ENCODE measurements at places on chromosomes 7 and 10.

DNA sequence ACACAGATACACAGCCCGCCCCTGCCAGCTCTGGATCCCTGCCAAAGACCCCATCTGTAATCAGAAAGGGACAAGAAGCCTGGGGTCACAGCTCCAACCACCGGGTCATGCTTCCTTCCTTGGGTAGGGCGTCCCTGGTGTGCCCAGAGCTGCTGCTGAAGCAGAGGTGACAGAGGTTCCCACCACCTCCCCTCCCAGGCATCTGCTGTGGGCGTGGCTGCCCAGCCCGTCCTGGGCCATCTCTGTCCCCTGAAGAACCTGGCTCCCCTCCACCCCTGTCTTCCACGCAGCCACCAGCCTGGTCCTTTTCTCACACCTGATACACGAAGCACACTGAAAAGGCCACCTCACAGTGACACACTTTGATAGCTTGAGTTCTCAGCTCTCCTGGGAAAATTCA, 38.2 kb upstream of the CPXM2 start:
- no peak for DNase-seq

- DNase-seq: no peak
Observed at GRCh38 chr10:30467651-30468338, 33.8 kb downstream of the MAP3K8 start.

- DNase-seq: no peak
Observed at GRCh38 chr10:7312488-7312857, 98.4 kb downstream of the SFMBT2 start.

DNA sequence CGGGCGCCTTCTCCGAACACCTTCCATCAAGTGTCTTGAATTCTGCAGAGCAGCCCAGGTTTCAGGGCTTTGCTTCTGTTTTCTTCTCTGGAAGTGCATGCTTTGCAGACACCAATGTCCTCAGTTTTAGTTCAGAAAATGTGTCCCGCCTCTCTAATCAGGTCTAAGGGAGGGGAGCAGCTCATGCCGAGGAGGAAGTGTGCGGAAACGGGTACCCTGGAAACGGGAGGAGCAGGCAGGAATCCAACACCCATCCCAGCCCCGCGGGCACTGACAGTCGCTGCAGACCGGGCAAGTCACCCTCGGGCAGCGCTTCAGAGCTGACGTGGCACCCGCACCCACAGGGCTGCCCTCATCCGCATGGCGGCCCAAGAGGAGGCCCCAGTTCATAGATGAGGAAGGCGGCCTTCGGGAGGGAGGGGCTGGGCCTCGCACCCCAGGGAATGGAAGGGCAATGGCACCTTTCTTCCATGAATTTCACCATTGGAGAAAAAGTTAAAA, 338.7 kb downstream of the DNAJB6 start:
- no peak for DNase-seq

DNA sequence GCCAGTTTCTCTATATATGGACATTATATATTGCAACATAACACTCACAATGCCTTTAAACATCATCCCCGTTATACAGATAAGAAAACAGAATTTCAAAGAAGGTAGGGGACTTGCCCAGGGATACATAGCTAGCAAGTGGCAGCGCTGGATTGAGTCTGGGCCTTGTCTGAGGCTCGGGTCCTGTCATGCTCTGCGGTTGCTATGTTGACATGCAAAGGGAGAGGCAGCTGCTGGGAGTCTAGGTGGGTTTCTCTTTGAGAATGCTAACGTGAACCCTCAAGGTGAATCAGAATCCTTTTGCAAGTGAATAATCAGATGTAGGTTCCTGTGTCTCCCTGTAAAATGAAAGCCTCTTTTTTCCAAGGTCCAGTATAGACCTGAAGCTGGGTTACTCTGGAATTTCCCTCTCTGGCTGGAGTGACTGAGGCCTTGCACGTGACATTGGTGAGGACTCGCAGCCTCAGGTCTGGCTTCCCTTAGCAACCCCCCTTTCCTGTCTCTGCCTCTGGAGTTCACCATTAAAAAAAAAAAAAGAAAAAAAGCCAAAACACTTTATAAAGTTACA, 38.9 kb downstream of the TCF7L2 start:
- DNase-seq: peak; percentile 60

GRCh38 chr10:46293832-46294640, 7.2 kb downstream of the ANTXRL start:
- no peak for DNase-seq

GRCh38 chr7:42193471-42194129, 43.4 kb downstream of the GLI3 start:
- no peak for DNase-seq

- no peak for DNase-seq
Observed at GRCh38 chr10:102738692-102739121, 5.0 kb upstream of the WBP1L start.

GRCh38 chr7:39321909-39322498, 244.2 kb upstream of the YAE1 start:
- no peak for DNase-seq

- DNase-seq: peak; percentile 3
Observed at GRCh38 chr7:79868010-79868409, 266.6 kb upstream of the GNAI1 start.

DNA sequence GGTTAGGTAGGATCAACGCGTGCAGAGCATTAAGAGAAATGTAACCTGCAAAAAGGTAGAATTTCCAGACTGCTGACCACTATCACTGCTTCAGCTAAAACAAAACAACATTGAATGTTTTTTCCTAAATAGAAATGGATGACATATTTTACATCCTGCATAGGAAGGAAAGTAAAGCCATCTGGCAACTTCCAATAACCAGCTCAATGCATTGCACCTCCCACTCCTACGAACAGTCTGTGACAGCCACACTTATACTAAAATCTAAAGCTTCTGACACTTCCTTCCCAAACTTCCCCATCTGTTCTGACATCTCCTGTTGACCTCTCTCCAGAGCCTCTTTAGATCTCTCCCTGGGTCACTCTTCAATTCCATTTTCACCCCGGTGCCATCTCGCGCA, 47.1 kb downstream of the NRCAM start:
- no peak for DNase-seq

DNA sequence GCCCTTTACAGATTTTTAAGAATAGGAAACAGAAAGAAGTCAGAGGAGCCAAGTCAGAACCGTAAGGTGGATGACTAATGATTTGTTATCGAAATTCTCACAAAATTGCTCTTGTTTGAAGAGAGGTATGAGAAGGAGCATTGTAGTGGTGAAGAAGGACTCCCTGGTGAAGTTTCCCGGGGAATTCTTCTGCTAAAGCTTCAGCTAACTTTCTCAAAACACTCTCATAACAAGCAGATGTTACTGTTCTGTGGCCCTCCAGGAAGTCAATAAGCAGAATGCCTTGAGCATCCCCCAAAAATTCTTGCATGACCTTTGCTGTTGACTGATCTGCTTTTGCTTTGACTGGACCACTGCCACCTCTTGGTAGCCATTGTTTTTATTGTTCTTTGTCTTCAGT, 152.9 kb downstream of the HGF start:
- peak; percentile 7 for DNase-seq

DNA sequence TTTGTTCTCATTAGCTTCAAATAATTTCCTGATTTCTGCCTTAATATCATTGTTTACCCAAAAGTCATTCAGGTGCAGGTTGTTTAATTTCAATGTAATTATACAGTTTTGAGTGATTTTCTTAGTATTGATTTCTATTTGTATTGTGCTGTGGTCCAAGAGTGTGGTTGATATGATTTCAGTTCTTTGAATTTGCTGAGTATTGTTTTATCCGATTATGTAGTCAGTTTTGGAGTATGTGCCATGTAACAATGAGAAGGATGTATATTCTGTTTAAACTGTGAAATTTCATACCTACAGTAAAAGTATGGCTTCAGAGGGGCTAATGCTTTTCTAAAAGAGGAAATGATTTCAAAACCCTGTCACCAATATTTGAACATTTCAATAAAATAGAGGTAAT, 17.4 kb upstream of the GRM8 start:
- no peak for DNase-seq

DNA sequence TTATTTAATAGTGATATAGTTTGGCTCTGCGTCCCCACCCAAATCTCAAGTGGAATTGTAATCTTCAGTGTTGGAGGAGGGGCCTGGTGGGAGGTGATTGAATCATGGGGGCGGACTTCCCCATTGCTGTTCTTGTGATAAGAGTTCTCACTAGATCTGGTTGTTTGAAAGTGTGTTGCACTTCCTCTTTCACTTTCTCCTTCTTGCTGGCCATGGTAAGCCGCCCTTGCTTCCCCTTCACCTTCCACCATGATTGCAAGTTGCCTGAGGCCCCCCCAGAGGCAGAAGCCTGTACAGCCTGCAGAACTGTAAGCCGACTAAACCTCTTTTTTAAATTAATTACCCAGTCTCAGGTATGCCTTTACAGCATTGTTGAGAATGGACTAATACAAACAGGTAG, 101.4 kb downstream of the MTPAP start:
- DNase-seq: no peak

- peak; percentile 22 for DNase-seq
Observed at GRCh38 chr7:1667566-1668395, 2.3 kb upstream of the ELFN1 start.

GRCh38 chr10:45580371-45581215, 92.0 kb downstream of the ZFAND4 start:
- DNase-seq: peak; percentile 20

DNA sequence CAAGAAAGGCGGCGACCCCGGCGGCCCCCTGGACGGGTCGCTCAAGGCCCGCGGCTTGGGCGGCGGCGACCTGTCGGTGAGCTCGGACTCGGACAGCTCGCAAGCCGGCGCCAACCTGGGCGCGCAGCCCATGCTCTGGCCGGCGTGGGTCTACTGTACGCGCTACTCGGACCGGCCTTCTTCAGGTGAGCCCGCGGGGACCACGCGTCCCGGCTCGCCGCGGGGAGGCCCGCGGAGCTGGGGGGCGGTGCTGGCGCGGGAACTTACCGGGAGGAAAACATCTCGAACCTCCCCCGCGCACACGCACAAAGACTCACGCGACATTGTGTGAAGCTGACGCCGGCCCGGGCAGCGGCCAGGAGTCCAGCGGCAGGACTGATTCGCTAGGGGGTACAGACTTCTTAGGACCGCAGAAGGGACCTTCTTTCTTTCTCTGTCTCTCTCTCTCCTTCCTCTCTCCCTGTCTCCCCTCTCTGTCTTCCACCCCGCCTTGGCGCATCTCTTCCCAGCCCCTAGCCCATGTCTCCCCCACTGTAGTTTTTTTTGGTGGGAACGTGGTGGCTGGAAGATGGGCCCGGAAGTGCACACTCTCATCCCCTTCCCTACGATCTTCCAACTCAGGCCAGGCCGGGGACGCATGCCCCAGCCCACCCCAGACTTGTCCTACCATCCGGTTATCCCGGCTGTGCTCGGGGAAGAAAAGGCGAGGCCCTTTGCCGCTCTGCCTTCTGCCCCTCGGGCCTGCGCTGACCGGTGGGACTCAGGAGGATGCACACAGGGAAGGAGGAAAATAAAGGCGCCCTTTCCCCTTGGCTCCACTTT, 1.2 kb downstream of the EN2 start:
- DNase-seq: peak; percentile 56

DNA sequence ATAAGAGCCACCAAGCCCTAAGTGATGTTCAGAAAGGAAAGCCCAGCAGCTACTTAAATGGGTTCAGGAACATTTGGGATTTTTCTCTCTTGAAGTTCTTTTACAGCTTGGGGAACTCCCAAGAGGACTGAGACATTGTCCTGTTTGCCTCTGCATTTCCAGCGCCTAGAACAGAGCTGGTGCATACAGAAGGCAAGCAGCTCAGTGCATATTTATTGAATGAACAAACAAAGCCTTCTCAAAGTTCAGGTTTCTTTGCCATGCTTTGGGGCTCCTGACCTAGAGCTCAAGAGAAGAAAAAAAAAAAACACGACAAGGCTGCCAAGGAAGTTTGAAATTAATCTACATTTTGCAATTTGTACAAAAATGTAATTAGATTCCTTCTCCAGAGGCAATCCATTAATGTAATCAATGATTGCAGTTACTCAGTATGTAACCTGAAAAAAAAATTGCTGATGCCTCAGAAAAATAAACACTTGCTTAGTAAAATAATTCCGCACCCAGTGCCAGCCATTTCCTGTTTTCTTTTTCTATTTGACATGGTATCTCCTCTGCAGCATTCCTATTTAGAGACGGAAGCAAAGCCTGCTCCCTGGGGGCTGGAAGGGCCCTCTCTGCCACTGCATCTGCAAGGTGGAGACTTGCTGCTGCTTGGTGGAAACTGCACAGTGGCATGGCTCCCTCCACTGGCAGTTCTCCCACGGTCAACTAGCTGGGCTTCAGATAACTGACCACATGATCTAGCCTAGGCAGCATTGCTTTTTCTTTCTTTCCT, 157.3 kb downstream of the TMEM178B start:
- DNase-seq: peak; percentile 79

DNA sequence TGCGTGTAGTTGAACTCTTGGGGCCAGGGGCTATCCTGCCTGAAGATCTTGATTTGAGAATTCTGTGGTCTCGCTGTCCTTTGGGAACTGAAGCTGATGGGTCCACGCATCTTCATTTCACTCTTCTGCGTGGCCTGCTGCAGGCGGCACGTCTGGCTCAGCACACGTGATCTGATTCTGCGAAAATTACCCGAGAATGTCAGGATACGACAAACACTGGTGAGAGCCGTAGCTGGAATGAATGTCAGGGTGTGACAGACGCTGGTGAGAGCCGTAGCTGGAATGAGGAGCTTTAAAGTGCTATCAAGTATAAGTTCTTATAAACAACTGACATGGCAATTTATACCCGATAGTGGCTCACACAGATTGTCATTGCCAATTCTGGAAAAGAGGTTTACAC, 44.6 kb upstream of the CFAP46 start:
- DNase-seq: no peak

- no peak for DNase-seq
Observed at GRCh38 chr7:77619314-77619713, 76.9 kb upstream of the RSBN1L start.

- peak; percentile 47 for DNase-seq
Observed at GRCh38 chr7:3210531-3210930, 90.5 kb upstream of the SDK1 start.
